ENCODE measurements at places on chromosomes 7 and 10.

DNA sequence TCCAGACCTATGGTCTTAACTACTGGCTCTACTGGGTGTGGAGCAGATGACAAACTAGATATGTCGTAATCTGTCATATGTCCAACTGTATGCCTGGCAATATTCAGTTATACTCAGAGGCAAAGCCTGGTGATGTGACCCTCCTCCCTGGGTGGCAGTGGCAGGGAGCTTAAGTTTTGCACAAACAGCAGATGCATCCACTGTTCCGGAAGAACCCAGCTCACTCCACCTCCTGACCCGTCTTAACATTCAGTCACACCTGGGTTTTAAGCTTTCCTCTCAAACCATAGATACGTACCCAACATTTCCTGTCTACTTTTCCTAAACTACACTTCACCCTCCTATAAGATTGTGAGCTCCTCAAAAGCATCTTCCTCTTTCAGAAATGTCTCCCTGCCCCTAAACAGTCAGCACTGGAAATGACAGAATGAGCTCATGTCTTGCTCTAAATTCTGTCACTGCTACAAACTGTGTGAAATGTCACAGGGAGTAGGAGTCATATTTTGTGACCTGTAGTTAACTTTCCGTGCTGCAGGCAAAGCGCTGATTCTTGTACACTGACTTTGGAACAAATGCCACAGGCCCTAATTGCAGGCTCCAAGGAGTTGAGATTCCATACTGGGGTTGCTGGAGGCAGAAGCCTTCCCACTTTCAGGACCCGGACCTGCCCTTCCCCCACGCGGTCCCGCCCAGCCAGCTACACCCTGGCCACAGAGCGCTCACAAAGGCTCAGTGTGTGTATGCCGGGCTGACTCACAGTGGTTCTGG, 23.9 kb downstream of the SCD start:
- no peak for DNase-seq

GRCh38 chr10:112967200-112967599, 17.2 kb downstream of the TCF7L2 start:
- no peak for DNase-seq

GRCh38 chr7:50735333-50735732, 47.4 kb downstream of the GRB10 start:
- DNase-seq, result no peak

DNA sequence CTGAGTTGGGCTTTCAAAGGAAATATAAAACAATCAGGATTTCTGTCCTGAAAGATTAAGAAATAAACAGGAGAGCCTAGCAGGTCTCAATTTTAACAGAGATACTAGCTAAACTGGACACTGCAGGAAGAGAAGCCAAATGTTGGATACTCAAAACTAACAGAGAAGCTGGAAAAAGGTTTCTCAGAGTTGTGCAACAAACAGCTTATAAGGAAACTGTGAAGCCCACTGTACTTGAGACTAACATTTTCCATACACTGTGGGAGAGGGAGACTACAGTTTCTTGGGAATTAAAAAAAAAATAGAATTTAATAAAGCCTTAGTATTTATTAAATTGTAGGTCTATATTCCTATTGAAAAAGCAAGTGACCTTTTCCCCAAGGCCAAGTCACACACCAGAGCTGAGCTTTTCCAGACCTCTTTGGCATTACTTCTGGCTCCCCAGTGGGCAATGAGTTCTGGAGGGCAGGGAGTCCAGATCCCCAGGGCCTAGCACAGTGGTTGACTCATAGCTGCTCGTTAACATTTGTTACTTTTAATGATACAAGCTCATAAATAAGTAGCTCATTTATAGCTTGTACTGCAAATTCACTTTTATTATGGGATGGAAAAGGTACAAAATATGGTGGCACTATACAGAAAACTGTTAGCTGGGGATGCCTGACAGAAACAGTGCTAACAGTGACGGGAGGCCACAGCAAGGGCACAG, 68.3 kb downstream of the MINDY3 start:
- DNase-seq, result no peak

GRCh38 chr10:133415752-133416151, 8.7 kb downstream of the SPRN start:
- no peak for DNase-seq

DNA sequence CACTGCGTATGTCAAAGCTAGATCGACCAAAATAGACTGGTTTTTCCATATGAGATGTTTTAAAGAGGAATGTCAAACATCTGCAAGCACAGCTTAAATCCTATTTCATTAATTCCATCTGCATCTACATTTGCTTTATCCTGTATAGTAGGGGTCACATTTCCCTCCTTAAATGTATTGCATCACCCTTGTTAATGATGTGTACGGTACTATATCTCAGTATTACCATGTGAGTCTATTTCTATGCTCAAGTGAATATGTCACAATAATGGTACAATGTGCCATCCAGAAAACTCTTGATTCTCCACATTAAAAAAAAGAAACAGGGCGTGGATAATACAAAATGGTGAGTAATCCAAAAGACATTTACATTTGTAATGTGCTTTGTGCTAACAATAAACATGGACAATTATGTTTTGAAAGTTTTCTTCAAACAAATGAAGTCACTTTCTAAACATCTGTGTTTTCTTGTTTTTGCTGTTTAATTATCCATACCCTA, 56.6 kb downstream of the TWIST1 start:
- no peak for DNase-seq

GRCh38 chr7:33968591-33968990, 63.3 kb downstream of the BMPER start:
- DNase-seq, result no peak

GRCh38 chr7:156735851-156736250, 95.3 kb downstream of the RNF32 start:
- no peak for DNase-seq

DNA sequence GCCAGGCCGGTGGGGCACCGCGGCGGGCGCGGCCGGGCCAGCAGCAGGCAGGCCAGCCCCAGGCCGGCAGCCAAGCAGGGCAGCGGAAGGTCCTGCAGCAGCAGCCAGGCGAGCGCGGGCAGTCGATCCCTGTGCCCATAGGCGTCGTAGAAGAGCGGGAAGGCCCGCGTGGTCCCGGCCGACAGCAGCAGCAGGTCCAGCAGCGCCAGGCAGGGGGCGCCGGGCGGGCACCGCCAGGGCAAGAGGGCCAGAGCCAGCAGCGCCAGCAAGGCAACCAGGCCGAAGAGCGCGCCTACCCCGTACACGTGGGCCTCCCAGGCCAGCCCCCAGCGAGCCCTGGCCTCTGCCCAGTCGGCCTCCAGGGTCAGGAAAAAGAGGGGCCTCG, 8.4 kb upstream of the RBM28 start:
- no peak for DNase-seq

DNA sequence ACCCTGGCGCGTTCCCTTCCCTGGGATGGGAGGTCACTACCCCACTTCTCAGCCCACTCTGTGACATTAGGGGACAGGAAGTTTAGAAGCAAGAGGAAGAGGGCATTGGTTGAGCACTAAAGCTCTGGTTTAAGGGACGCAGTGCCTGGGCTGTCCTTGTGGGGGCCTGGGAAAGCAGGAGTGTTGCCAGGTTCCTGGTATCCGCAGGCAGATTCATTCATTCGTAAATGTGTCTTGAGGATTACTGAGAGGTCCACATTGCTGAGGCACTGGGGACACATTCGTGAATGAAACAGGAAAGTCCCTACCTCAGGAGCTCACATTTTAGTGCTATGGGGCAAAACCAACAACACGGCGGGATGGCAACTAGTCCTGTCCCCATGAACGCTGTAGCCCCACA, 69.4 kb downstream of the COL13A1 start:
- DNase-seq, result no peak

DNA sequence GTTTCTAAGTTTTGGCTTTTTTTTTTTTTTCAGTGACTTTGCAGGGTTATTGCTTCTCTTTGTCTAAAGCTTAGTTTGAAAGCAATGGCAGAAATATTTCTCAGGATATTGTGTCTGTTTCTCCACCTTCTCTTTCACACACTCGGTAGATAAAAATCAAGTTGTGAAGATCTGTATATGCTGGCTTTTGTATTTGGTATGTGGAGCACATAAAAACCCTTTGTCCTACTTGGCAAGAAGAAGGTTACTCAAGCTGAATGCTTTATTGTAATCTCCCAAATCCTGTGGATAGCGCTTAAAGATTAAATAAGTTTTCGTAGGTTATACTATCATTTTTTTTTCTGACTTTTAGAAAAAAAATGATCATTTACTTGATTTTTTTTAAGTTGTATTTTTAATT, 172.4 kb downstream of the CDCA7L start:
- no peak for DNase-seq

- DNase-seq, result peak; percentile 53
Observed at GRCh38 chr7:23184709-23185359, 3.0 kb downstream of the NUP42 start.

DNA sequence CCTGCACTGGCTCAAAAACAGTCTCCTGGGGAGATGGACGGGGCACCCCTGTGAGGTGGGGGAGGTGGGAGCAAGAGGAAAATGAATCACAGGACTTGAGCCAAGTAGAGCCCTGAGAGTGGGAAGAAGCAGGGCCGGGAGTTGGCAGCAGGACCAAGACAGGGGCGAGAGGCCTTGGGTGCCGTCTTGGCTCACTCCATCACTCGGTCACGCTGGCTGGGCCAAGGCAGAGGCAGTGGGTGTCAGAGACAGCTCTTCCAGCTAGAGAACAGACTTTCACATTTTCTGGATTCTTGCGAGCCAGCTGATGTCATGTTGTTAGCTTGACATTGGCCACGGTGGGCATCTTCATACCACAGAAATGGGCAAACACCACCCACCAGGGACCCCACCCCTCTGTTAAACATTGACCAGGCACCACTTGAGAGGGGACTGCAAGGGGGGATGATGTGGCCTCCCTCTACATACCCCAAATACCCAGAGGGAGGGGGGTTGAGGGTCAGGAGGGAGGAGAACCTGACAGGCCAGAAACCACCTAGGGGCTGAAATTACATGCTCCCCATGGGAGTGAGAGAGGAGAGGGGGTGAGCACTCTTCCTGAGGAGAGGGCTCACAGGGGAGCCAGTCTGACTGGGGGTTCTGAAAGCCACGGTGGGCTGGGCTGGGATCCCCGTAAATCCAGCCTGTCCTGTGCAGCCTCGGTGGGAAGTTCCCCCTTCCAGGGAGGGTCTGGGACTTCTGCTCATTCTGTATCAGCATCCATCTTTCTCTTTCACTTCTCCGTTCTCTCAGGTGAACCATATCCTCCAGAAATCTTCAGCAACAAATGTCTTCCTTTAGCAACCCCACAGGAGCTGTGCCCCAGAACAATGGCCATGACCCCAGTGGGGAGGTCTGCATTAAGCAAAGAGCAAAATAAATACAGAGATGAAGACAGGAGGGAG, 19.6 kb downstream of the CAMK2B start:
- DNase-seq, result no peak

DNA sequence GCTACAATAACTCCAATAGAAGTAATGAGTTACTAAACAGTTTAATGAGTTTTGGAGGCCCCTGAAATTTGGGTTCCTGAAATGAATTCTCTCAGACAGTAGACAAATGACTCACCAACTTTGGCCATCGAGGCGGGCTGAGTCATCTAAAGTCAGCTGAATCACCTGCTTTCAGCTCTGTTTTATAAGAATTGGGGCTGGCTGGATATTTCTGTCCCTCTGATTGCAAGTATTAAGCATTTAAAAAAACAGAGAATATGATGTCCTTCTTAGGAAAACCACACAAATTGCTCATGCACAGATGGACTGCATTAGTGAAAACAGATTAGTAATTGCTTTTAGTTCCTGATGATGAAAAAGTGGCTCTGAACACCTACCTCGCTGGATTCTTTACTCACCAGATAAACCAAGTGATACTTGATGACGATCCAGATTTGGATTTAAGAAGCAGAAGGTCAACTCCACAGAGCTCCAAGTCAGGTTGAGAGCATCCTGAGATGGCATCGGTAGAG, 59.1 kb downstream of the ZNF365 start:
- DNase-seq, result no peak

- DNase-seq, result no peak
Observed at GRCh38 chr7:2663121-2663886, 24.7 kb upstream of the AMZ1 start.

- no peak for DNase-seq
Observed at GRCh38 chr10:30373596-30374327, 24.7 kb upstream of the MTPAP start.

- no peak for DNase-seq
Observed at GRCh38 chr10:69640196-69640980, 10.3 kb downstream of the FAM241B start.

- DNase-seq, result no peak
Observed at GRCh38 chr7:1260244-1260635, 27.6 kb downstream of the UNCX start.

- no peak for DNase-seq
Observed at GRCh38 chr10:75000748-75001321, 110.6 kb upstream of the SAMD8 start.

All from COR-L47 (cell line).